ENCODE measurements at places on chromosomes 16 and 17.
A peak's percentile ranks its signal among the peaks of the same experiment; 100 is the strongest.

DNA sequence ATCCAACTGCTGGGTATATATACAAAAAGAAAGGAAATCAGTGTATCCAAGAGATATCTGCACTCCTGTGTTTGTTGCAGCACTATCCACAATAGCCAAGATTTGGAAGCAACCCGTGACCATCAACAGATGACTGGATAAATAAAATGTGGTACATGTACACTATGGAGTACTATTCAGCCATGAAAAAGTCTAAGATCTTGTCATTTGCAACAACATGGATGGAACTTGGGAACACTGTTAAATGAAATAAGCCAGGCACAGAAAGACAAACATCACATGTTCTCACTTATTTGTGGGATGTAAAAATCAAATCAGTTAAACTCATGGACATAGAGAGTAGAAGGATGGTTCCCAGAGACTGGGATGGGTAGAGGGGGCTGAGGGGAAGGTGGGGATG is 620.7 kb downstream of the RBFOX1 start:
- DNase-seq, result no peak

DNA sequence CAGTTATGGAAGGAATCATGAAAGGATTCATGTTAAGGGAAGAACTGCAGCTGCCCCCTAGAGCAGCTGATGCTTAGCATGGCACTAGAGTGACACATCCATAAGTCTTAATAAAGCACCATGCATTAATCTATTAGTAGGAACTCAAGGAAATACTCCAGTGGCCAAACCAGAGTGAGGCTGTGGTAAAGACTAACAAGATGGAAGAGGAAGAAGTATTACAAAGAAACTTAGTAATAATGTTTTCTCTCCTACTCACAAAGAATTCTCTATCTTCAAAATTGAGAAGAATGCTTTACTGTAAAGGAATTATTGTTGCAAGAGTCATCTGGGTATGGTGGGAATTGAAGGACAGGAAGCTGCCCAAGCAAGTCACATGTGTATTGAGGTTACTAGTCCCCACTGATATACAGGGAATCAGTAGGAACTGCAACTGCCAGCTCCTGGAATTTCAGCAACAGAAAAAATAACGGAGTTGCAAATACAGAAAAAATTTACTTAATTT is 29.9 kb upstream of the TOM1L1 start:
- no peak for DNase-seq

DNA sequence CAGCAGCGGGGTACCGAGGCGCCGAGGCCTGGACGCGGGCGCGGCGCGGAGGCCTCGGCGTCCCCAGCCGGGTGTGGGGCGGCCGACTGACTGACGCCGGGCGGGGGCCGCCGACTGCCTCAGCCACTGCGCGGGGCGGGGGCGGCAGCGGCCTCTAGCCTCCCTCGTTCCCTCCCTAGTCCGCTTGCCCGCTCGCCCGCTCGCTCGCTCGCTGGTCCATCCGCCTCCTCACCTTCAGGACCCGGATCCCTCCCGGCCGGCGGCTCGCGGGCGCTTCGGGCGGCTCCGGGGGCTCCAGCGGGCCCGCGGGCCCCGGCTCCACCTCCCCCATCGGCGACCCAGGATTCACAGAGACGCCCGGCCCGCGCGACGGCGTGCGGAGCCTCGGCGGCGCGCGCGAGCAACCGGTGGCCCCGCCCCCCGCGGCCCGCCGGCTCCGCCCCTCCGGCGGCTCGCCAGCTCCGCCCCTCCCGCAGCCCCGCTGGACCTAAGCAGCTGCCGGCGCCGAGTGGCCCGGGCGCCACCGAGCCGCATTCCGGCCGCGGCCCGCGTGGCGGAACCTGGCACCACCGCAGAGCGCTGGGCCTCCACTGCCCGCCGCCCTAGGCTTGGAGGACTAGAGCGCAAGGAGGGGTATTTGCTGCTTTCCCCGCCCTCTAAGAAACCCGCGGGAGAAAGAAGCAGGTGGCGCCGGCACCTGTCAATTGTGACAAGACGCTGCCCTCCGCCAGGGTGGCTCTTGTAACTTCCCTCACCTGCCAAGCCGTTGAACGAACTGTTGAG is 773 bp downstream of the PHLPP2 start:
- peak; percentile 65 for DNase-seq

DNA sequence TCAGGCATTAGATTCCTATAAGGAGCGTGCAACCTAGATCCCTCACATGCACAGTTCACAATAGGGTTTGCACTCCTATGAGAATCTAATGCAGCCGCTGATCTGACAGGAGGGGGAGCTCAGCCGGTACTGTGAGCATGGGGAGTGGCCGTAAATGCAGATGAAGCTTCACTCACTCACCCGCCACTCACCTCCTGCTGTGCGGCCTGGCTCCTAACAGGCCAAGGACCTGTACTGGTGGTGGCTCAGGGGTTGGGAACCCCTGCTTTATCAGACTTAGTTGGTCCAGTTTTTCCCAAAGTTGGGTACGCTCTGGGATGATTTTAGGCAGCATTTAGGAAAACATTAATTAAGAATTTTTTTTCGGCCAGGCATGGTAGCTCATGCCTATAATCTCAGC is 103.8 kb downstream of the MARF1 start:
- no peak for DNase-seq

DNA sequence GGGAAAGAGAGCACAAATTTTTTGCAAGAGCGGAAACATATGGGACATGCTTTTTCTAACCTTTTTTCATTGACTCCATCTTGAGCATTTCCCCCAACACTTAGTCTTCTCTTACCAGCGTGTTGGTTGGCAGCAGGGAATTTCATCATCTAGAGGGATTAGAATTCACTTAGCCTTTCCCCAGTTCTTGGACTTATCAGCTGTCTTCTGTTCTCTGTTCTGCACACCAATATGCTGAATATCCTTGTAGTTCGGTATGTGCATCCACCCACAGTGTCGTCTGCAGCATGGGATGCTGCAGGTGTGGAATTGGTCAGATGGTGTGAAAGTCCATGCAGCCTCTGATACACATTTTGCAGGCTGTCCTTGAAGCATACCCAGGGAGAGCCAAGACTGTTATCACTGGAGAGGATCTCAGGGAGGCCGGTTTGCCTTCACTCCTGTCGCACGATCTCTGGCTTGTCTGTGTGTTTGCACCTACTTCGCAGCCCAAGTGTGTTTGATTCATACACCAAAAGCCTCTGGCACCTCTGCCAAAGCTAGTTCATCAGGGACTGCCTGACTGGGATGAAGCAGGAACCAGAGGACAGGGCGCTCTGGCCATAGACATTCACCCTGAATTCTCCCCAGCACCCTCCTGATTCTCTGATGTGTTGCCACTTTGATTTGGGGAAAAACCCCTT is 93.3 kb downstream of the SOCS1 start:
- no peak for DNase-seq

DNA sequence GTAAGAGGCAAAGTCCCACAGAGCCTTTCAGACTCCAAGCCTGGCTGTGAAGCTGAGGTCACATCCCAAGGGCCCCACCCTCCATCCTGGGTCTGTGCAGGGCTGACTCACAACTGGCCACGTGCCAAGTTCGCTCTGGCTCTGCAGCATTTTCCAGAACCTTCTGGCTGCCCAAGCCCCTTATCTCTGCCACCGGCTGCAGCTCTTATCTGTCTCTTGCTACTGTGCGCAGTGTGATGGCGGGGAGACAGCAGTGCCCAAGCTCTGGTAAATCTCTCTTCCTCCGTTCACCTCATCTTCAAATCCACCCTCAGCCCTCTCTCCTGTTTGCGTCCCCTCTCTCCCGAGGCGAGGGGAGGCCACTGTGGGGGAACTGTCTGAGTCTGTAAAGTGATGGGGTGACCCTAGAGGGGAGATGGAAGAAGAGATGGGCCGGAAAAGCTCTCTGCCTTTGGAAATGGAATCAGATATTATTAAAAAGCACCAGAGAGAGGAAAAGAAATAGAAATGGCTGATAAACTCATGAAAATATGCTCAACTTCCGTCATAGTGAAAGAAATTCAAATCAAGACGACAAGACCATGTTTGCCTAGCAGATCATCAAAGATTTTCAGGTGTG is 162.7 kb upstream of the CDC42EP4 start:
- DNase-seq, result peak; percentile 75

DNA sequence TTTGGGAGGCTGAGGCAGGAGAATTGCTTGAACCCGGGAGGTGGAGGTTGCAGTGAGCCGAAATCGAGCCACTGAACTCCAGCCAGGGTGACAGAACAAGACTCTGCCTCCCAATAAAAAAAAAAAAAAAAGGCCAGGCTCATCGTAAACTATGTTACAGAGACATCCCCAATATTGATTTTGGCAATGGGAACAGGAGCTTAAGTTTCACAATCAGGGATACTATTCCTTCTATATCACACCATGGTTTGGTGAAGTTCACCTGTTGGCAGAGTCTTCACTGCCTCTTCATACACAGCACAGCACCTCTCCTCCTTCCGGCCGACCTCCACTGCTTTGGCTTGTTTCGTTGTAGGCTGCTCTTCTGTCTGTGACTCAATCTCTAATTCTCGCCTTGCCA is 21.2 kb downstream of the UTP6 start:
- no peak for DNase-seq

DNA sequence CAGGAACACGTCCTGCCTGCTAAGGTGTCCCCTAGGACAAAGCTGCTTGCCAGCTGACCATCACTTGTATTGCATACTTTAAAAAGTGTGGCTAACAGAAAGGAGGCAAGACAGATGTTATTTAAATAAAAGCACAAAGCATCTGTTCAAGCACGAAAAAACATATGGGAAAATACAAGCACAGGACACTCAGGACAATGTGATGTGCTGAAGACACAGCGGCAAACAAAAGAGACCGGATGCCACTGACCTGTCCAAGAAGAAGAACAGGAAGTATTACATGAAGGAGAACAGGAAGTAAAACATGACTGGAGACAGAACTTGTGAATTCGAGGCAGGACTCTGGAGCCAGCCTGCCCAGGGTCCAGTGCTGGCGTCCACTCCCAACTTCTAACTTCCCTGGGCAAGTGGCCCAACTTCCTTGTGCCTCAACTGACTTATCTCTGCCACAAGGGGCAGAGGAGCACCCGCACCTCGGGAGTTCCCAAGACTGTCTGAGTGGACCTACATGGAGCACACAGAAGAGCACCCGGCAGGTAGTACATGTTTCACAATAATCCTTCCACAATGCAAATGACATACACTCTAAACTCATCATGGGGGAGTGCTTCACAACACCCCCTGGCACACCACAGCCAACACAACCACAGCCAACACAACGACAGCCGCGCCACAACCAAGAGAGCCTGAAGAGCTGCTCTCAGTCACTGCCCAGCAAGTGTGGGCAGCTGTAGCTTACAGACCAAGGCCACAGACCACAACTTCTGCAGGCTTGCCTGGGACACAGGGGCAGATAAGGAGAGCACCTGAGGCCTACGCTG is 36.6 kb downstream of the ANKRD11 start:
- peak; percentile 51 for DNase-seq

Data from cardiac fibroblast (primary cell).